Activated CD4-positive, alpha-beta memory T cell treated with anti-CD3 and anti-CD28 coated beads for 36 hours (primary cell): ENCODE measurements at places on chromosomes 5 and 9.
A peak's percentile ranks its signal among the peaks of the same experiment; 100 is the strongest.

DNA sequence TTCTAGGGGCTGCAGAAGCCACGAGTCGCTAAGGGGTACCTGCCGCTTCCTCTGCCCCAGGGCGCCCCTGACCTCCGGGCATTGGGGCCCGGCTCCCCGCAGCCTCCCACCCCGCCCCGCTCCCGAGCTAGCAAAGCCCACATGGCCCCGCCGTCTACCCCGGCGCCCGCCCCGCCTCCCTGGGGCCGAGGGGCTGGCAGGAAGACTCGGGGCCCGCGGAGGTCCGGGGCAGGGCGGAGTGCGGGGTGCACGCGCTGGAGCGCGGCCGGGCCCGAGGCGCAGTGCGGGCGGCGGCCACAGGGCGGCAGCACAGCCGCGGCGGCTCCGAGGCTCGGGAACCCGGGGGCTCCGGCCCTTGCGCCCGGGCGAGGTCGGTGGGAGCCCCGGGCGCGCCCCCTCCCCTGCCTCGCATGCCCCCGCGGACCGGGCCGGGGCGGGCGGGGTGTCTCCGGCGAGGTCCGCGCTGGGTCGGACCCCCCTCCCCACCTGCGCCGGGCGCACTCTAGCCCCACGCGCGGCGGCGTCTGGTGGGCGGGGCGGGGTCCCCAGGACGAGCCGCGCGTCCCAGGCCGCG is 6.7 kb downstream of the NRARP start:
- H3K4me1 ChIP-seq, result peaks cover 8% of the 10 kb centered on the region
- no peaks in the 10 kb centered on the region for H3K36me3 ChIP-seq
- no peak overlapping the region for H3K27ac ChIP-seq
- H3K27me3 ChIP-seq, result peaks cover 34% of the 10 kb centered on the region

DNA sequence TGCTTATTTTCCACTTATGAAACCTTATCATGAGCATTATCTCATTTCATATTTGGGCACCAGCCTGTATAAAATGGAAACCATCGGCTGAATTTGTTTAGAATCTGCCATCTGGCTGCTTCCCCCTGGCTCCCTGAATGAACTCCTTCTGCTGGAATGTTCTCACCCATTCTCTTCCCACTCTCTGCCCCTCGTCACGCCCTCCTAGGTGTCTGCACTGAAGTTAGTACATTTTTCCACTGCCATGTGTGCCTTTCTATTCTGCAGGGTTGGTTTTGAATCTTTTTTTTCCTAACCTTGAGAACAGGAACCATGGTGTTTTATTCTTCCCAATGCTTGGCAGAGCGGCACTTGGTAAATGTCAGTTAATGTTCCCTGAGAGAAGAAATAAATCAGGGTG is 359.7 kb downstream of the MLLT3 start:
- no peaks in the 10 kb centered on the region for H3K4me1 ChIP-seq
- H3K27me3 ChIP-seq, result peaks cover 3% of the 10 kb centered on the region
- H3K4me3 ChIP-seq, result no peak overlapping the region
- H3K36me3 ChIP-seq, result no peaks in the 10 kb centered on the region

DNA sequence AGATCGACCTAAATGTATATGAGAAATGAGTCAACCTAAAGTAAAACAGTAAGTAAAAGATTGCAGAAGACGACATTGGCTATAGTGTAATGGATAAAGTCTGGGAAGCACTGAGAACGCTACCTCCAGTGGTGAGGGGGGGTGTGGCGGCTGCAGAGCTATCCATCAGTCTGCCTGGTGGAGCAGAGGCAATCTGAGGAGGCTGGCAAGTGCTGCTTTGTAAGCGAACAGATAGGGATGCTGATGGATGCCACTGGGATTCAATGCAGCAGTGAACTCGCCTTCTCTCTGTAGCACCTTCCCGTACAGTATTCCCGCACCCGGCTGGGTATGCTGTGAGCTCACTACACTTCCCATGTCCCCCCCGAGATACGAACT is 261.5 kb downstream of the NSG2 start:
- H3K27me3 ChIP-seq, result peaks cover 16% of the 10 kb centered on the region
- no peak overlapping the region for H3K4me3 ChIP-seq
- no peak for DNase-seq
- H3K36me3 ChIP-seq, result no peaks in the 10 kb centered on the region
- no peak overlapping the region for H3K27ac ChIP-seq

GRCh38 chr5:138936225-138936967 is 61.3 kb upstream of the LRRTM2 start:
- no peak overlapping the region for H3K27ac ChIP-seq
- DNase-seq, result no peak
- no peaks in the 10 kb centered on the region for H3K4me1 ChIP-seq
- no peak overlapping the region for H3K4me3 ChIP-seq
- H3K27me3 ChIP-seq, result no peaks in the 10 kb centered on the region
- peaks cover 1% of the 10 kb centered on the region for H3K36me3 ChIP-seq

DNA sequence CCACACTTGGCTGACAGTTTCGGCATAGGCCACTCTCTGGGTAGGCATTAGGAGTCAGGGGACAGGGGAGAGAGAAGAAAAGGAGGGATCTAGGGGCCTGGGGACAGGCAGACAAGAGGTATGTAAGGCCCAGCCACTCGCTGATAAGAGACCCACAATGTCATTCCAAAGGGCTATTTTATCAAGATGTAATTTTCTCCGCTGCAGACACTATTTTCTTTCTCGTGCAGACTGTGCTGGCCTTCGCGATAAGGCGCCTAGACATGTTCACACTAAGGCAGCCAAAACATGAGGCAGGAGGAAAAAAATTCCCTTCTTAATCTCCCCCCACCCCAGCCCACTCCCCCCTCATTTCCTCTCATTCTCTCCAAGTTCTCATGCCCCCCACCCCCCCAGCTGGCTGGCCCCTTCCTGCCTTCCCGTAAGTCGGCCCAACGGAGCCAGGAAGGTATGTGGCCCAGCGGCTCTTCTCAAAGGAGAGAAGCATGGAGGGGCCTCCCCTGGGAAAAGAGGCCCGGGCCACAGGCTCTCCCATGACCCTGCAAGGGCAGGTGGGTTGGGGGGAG is 44.9 kb upstream of the SYNPO start:
- H3K36me3 ChIP-seq, result no peaks in the 10 kb centered on the region
- no peaks in the 10 kb centered on the region for H3K4me1 ChIP-seq
- H3K27ac ChIP-seq, result no peak overlapping the region
- H3K27me3 ChIP-seq, result no peaks in the 10 kb centered on the region

DNA sequence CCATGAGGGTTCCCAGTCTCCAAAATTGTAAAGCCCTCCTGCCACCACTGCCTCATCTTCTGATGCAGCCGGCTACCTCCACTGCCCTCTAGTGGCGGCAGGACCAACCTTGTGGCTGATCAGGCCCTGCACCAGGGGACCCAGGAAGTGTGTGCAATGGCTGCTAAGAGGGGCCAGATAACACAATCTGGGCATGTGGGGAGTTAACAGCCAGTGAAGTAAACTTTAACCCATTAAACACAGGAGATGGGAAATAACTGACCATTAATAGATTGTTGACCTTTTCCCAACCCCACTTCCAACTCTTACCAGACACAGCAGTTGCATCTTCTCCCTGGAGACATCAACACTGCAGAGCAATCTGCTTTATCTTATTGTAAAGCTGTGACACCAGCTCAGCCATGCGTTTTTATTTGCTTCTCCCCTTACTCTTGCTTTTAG is 63.3 kb downstream of the FREM1 start:
- no peak overlapping the region for H3K4me3 ChIP-seq
- peaks cover 3% of the 10 kb centered on the region for H3K27me3 ChIP-seq
- H3K4me1 ChIP-seq, result no peaks in the 10 kb centered on the region
- peak; percentile 67 for DNase-seq
- H3K36me3 ChIP-seq, result no peaks in the 10 kb centered on the region

GRCh38 chr9:130030651-130031127 is 12.3 kb downstream of the FNBP1 start:
- H3K27ac ChIP-seq, result peak overlapping the region; percentile 92
- H3K4me1 ChIP-seq, result peaks cover 94% of the 10 kb centered on the region
- H3K4me3 ChIP-seq, result no peak overlapping the region
- no peaks in the 10 kb centered on the region for H3K27me3 ChIP-seq

DNA sequence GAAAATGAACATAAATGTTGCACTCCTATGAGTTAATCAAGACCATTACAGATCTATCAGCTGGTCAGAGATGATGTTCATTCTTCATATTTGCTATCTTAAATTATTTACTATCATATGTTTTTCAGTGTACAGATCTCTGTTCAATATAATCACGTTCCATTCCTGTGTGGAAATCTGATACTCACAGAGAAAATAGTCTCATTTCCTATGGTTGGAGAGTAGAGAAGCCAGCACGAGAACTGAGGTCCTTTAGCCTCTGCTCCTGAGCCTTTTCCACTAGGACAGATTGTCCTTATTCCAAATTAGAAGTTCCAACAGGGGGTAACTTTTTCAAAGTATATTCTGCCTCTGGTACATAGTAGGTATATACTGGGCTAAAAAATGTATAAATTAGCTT is 29.2 kb downstream of the UGCG start:
- no peak for DNase-seq
- no peak overlapping the region for H3K27ac ChIP-seq
- H3K4me3 ChIP-seq, result no peak overlapping the region
- peaks cover 30% of the 10 kb centered on the region for H3K4me1 ChIP-seq

- H3K4me1 ChIP-seq, result no peaks in the 10 kb centered on the region
- H3K36me3 ChIP-seq, result no peaks in the 10 kb centered on the region
- H3K27me3 ChIP-seq, result no peaks in the 10 kb centered on the region
Measured at GRCh38 chr5:68134033-68134668, 81.4 kb upstream of the PIK3R1 start.

GRCh38 chr5:72494623-72495124 is 12.5 kb downstream of the ZNF366 start:
- H3K4me1 ChIP-seq, result no peaks in the 10 kb centered on the region
- no peak for DNase-seq
- no peak overlapping the region for H3K4me3 ChIP-seq
- H3K36me3 ChIP-seq, result no peaks in the 10 kb centered on the region
- peaks cover 13% of the 10 kb centered on the region for H3K27me3 ChIP-seq
- H3K27ac ChIP-seq, result no peak overlapping the region
